ENCODE measurements at places on chromosomes 6 and 20. TPM values are rescaled to one million over a fixed set of nuclear protein-coding genes. Genes with fewer than 3 reads are reported as not detected.

GRCh38 chr6:14088600-14089192 lies 28.9 kb upstream of the CD83 start:
- no peak for DNase-seq

DNA sequence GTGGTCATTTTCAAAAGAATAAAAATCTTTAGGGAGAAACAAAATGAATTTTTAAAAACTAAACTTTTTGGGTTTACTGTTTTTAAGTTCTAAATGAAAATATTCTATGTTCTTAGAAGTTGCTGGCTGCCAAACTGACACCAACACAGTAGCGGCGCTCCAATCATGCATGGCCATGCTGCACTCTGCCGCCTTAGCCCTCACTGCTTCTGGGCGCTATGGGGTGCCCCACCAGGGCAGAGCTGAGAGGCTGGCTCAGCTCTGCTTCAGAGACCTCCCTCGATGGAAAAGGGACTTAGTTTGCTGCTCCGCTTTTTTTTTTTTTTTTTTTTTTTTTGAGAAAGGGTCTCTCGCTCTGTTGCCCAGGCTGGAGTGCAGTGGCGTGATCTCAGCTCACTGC lies 20.9 kb downstream of the EZR start:
- no peak for DNase-seq

GRCh38 chr6:47106721-47107197 lies 64.6 kb upstream of the ADGRF1 start:
- peak; percentile 88 for DNase-seq

DNA sequence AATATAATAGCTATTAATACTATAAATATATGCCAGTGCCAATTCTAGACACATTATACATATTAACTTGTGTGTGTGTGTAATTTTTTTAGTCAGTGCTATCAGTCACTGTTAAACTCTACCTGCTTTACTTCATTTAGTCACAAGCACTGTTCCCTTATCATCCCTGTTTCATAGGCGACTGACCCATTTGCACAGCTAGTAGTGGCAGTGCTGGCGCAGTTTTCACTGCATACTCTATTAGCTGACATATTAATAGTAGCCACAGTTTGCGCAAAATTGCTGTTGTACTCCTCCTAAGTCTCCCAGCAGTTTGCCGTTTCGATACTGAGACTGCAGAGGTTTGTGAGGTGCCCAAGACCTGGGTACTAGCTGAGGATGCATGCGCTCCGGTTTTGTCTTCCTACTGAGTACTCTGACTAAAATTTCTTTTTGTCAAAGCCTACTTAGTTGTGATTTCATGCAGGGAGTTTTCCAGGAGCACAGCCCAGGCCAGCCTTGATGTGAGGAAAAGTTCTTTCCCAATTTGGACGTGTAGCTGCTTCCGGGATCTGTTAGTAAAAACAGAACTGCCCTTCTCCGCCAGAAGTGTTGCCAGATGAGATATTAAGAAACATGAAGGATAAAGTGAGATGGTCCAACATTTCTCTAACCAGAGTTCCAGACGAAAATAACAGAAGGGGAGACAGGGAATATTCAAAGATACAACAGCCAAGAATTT lies 5.6 kb downstream of the BAG2 start:
- no peak for DNase-seq

DNA sequence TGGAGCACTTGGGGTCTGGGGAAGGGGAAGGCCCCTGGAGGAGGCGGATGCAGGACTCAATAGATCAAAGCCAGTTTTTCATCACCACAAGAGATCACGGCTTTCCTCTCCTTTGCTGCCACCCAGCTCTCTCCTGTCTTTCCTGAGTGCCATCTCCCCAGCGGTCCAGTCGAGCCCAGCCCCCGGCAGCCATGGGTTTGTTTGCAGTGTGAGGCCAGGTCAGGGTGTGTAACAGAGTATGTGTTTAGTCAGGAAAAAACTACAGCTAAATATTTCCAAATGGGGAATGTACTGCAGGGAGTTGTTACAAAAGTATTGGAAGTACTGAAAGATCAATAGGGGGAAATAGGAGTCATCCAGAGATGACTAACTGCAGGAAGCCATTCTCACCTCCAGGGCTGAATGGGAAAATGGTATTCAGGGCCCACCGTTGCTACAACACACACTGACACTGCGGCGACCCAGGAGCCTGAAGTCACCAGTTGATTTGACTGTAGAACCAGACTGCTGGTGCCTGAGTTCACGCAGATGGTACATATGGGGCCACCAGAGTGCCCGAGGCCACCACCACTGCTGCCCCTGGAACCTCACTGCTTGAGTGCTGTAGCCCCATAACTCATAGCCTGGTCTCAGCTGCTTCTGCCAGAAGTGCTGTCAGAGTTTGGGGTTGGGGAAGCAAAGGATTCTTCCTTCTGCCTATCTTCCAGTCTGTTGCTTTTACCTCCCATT lies 23.6 kb upstream of the FANCE start:
- DNase-seq, result no peak

DNA sequence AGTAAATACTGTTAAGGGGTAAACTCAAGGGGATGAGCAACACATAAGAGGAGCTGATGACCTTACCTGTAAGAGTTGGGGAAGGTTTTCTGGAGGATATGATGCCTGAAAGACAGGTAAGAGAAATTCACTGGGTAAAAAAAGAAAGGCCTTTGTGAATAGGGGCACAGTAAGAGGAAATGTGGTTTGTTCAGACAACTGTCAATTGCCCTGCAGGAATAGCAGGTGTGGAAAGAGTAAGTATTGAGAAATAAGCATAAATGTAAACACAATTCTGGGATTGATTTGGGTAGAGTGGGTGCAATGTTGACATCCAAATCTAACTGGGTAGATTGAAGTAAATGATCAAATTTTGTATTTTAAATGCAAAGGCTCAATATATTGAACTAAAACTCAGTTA lies 670.0 kb downstream of the DHX35 start:
- no peak for DNase-seq

- DNase-seq, result peak; percentile 53
Observed at GRCh38 chr6:34810936-34811632, 19.2 kb downstream of the BLTP3A start.

DNA sequence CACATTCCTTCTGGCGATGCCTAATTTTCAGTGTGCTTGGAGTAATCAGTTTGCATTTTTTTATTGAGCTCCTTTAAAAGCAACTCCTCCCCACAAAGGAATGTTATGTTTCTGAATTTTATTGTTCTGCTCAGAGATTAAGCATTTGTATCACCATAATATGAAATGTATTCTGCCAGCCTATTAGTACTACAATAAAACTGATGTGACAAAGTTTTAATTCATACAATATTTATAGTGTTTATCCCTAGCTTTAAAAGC lies 236.9 kb upstream of the ASCC3 start:
- DNase-seq, result no peak

DNA sequence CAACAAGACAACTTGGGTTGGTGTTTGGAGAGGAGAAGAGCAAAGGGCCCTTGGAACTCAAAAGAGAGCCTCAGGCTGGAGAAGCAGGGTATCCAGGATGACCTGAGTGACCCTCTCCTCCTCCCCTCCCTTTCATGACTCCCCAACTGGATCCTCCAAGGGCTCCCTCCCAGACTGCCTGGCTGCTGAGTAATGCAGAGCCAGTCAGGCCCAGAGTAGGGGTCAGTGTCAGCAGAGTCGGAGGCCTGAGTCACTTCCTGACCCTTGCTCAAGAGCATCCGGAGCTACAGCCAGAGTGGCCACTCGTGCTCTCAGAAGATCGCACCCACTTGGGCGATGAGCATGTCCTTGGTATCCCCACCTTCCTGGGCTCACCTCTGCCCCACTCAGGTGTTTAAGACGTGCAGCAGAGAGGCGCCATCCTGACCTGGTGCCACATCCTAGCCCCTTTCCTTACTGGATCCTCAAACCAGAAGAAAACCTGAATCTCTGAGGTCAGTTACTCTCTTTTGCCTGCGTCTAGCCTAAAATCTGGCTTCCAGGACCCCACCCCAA lies 2.8 kb upstream of the MAPK13 start:
- DNase-seq, result no peak

- DNase-seq, result no peak
Observed at GRCh38 chr6:99276747-99277146, 72.7 kb downstream of the FAXC start.

DNA sequence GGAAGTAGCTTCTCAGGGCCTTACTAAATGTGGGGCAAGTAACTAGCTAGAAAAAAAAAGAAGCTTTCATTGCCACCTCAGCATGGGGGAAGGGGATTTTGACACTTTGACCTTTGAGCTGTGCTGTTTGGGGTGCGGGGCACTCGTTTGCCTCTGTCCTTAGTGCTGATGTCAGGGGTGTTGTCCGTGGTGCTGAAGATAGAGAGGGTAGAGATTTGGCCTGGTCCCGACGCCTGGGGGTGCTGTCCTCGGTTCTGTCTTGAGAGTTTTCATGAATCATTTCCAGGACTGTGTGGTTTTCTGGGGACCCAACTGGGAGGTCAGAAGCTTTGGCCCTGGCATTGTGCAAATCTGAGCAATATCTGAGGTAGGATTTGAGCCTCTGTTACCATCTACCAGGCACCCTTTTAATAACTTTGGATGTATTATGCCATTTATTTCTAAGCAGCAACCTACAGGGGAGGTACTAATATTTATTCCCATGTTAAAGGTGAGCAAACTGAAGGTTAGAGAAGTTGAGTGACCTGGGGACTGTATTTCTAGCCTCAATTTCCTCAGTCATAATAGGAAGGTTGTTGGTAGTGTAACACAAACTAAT lies 78.0 kb downstream of the DLGAP4 start:
- peak; percentile 62 for DNase-seq

GRCh38 chr6:36860126-36860525 lies 14.5 kb downstream of the PPIL1 start:
- DNase-seq, result no peak

- no peak for DNase-seq
Observed at GRCh38 chr20:49318430-49319207, 40.8 kb upstream of the ZNFX1 start.

DNA sequence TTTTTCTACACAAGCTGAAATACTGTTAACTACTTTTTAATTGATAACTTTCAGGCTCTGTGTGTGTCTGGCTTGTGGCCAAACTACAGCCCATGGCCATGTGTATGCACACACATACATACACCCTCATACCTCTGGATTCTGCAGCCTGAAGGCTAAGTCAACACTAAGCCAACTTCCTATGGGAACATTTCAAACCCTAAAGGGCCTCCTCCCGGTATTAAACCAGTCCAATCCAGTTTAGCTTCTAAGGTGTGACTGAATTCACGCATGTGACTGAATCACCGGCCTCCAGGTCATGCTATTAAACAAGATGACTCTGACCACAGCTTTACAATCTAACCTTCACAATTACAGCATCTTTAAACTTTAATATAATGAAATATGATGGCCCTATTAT lies 20.7 kb upstream of the DST start:
- DNase-seq, result peak; percentile 56

- no peak for DNase-seq
Observed at GRCh38 chr6:24851086-24851485, 52.4 kb upstream of the ARMH2 start.

DNA sequence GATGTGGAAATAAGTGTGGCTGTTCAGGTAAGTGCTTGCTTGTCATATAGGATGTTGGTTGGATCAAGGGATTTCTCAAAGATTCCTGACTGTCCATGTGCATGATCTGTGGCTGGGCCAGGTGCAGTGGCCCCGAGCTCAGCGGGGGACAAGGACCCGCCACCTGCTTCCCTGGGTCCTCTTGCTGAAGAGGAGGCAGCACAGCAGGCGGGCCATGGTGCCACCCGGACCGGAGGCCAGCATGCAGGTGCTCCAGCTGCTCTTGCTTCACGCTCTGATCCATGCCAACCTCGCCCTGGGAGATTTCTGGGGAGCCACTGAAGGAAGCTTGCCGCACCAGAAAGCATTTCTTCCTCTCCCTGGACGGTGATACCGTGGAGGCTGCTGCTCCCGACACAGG lies 173.8 kb downstream of the HIVEP2 start:
- DNase-seq, result no peak

DNA sequence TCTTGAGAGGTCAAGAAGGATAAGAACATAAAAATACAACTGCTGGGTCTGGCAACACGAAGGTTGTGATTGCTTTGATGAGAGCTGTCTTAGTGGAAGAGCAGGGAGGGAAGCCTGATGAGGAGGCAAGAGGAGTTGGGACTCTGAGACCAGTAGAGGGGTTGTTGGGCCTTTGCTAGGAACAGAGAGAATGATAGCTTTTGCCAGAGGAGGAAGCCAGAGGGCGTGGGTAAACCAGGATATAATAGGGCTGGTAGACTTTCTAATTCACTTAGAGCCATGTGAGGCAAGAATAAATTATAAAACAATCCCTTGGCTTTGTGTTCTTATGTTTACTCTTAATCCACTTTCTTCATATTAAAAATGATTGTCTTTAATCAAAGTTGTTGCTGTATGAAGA lies 78.6 kb downstream of the RCAN2 start:
- DNase-seq, result peak; percentile 1

- no peak for DNase-seq
Observed at GRCh38 chr6:113338644-113339043, 518.5 kb upstream of the MARCKS start.

VGLL2 gene
- total RNA-seq, result not detected

MRPL14 gene
- 160 TPM for total RNA-seq

WFDC12 gene
- not detected for total RNA-seq

MCCD1 gene
- total RNA-seq, result not detected

TLDC2 gene
- 0.89 TPM for total RNA-seq

FOXA2 gene
- total RNA-seq, result 9.4 TPM

ARHGAP40 gene
- 0.05 TPM for total RNA-seq

ZSCAN31 gene
- 6.4 TPM for total RNA-seq

OR2H1 gene
- total RNA-seq, result not detected

TCP11 gene
- total RNA-seq, result not detected

DNAH8 gene
- not detected for total RNA-seq

ZNF391 gene
- total RNA-seq, result 0.03 TPM

ZSCAN16 gene
- total RNA-seq, result 5.8 TPM

ERVFRD-1 gene
- not detected for total RNA-seq

PBOV1 gene
- not detected for total RNA-seq

FHL5 gene
- not detected for total RNA-seq

C20orf202 gene
- total RNA-seq, result not detected

Data from HT-29 (cell line).